ENCODE measurements at places on chromosomes 7 and 10.
A peak's percentile ranks its signal among the peaks of the same experiment; 100 is the strongest.

GRCh38 chr7:123727071-123727837, 21.5 kb downstream of the WASL start:
- no peaks in the 10 kb centered on the region for H3K27me3 ChIP-seq
- no peaks in the 10 kb centered on the region for H3K36me3 ChIP-seq
- H3K4me3 ChIP-seq = no peak overlapping the region
- H3K4me1 ChIP-seq = peaks cover 59% of the 10 kb centered on the region
- H3K27ac ChIP-seq = peak overlapping the region; percentile 52

GRCh38 chr7:31776616-31777015, 89.6 kb downstream of the PPP1R17 start:
- no peak overlapping the region for H3K27ac ChIP-seq
- no peaks in the 10 kb centered on the region for H3K36me3 ChIP-seq
- H3K4me1 ChIP-seq = no peaks in the 10 kb centered on the region
- DNase-seq = no peak

DNA sequence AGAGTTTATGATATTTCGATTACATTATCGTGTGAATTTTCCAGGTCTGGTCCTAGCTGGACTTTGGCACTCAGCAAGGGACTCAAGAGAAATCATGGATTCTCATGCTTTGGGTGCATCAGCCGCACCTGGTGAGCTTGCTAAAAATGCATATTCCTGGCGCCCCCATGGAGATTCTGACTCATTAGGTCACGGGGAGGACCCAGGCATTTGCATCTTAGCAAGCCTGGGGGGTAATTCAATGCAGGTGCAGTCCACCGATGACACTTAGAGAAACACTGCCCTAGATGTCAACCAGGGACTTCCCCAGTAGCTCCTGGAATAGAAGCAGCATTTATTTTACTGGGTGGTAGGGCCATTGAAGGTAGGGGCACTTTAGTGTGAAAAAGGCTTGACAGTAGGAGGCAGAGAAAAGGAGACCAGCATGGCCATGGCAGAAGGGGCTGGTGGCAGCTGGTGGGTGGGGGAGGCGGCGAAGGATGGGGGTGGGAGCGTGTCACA, 29.9 kb upstream of the PDCD4 start:
- H3K27me3 ChIP-seq = no peaks in the 10 kb centered on the region
- H3K27ac ChIP-seq = no peak overlapping the region
- H3K4me3 ChIP-seq = no peak overlapping the region

- H3K27ac ChIP-seq = no peak overlapping the region
- no peaks in the 10 kb centered on the region for H3K27me3 ChIP-seq
- no peak overlapping the region for H3K4me3 ChIP-seq
Observed at GRCh38 chr7:9240001-9240400, 806.6 kb downstream of the NXPH1 start.

GRCh38 chr7:65438598-65438997, 64.9 kb downstream of the ZNF92 start:
- H3K27ac ChIP-seq = no peak overlapping the region
- no peaks in the 10 kb centered on the region for H3K36me3 ChIP-seq
- H3K4me3 ChIP-seq = no peak overlapping the region
- peaks cover 16% of the 10 kb centered on the region for H3K4me1 ChIP-seq

- DNase-seq = no peak
- no peak overlapping the region for H3K4me3 ChIP-seq
- no peaks in the 10 kb centered on the region for H3K36me3 ChIP-seq
Observed at GRCh38 chr7:82950436-82950835, 212.2 kb downstream of the PCLO start.

DNA sequence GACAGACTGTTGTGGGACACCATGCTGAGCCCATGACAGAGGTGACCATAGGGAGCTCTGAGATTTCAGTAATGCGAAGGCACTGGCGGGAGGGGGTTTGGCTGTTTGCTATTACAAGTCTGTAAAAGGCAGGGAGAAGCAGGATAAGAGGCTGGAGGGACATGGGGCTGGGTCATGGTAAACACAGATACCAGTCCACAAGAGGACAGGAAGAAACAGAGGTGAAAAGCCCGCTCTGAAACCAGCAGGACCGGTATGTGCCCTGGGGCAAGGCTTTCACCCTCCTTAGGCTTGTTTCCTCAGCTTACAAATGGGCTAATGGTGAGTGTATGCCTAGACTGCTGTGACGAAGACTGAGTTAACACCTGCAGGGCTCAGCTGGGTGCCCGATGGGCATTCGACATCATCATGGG, 34.1 kb downstream of the ANXA11 start:
- H3K27ac ChIP-seq = no peak overlapping the region
- H3K4me1 ChIP-seq = peaks cover 13% of the 10 kb centered on the region
- H3K27me3 ChIP-seq = no peaks in the 10 kb centered on the region
- no peak for DNase-seq

GRCh38 chr10:22805304-22805703, 90.9 kb upstream of the PIP4K2A start:
- H3K27ac ChIP-seq = peak overlapping the region; percentile 53
- no peaks in the 10 kb centered on the region for H3K36me3 ChIP-seq

GRCh38 chr7:26143298-26144048, 8.5 kb upstream of the NFE2L3 start:
- DNase-seq = no peak
- peaks cover 11% of the 10 kb centered on the region for H3K4me1 ChIP-seq
- H3K27me3 ChIP-seq = no peaks in the 10 kb centered on the region
- no peaks in the 10 kb centered on the region for H3K36me3 ChIP-seq
- H3K27ac ChIP-seq = no peak overlapping the region

GRCh38 chr10:78203915-78204818, 170.5 kb downstream of the RPS24 start:
- peak; percentile 39 for DNase-seq
- no peak overlapping the region for H3K27ac ChIP-seq
- peaks cover 15% of the 10 kb centered on the region for H3K4me1 ChIP-seq
- no peaks in the 10 kb centered on the region for H3K27me3 ChIP-seq
- no peak overlapping the region for H3K4me3 ChIP-seq

DNA sequence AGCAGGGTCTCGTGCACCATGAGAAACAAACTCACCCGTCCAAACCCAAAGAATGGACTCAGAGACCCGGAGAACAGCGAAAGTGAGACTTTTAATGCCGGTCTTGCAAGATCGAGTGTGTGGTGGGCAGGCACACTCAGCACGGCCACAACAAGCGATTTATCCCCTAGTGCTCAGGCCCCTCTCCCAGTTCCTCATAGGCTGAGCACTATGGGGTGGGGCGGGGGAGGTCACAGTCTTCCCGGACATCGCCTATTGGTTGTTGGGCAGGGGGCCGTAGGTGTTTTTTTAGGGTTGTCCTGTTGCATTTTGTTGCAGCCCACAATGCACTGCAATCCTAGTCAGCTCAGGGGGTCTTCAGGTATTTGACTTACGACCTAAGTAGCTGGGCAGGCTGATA, 608.3 kb upstream of the FOXK1 start:
- peak; percentile 22 for DNase-seq
- H3K36me3 ChIP-seq = peaks cover 17% of the 10 kb centered on the region
- H3K27me3 ChIP-seq = no peaks in the 10 kb centered on the region

DNA sequence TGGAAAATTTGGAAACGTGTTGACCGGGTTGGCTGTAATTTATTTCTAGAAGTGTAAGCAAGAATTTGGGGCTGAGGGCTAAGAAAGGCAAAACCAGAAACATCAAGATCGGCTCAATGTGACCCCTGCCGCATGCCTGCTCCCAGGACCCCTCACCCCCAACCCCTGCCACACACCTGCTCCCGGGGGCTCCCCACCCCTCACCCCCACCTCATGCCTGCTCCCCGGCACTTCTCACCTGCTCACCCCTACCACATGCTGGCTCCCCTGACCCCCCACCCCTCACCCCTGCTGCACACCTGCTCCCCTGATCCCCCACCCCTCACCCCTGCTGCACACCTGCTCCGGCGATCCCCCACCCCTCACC, 19.0 kb upstream of the CFAP46 start:
- no peak for DNase-seq
- no peaks in the 10 kb centered on the region for H3K36me3 ChIP-seq
- no peak overlapping the region for H3K27ac ChIP-seq
- no peak overlapping the region for H3K4me3 ChIP-seq
- H3K4me1 ChIP-seq = peaks cover 6% of the 10 kb centered on the region
- peaks cover 7% of the 10 kb centered on the region for H3K27me3 ChIP-seq
